ENCODE measurements at places on chromosomes 12 and 14. TPM values are rescaled to one million over a fixed set of nuclear protein-coding genes. Genes with fewer than 3 reads are reported as not detected.
A peak's percentile ranks its signal among the peaks of the same experiment; 100 is the strongest.

DNA sequence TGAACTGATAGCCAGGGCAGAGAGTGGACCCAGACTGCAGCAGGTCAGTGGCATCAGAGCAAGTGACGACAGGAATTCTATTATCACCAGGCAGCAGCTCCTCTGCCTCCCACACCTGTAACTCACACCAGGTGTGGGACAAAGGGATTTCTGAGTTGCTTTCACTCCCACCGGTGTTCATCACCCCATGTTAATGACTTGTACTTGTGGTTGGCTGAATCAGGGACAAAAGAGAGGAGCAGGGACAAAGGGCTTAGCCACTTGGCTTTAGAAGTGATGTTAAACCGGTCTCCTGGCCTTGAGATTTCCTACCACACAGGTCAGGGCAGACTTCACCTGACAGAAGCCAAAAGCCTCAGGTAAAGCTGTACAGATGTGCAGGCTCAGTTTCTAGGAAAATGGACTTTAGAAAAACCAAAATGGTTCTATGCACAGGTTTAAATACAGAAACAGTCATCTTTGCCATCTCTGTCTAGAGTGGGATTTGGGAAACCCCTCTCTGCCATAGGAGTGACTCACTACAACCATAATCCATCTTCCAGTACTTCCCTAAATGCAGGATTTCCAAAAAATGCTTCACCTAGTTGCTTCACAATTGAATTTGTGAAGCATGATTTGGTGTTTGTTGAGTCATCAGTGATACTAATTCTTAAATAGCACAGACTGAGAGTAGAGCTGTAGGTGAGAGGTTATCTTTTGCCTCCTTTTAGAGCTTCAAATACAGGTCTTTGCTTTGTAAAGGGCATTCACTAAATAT is 158.5 kb downstream of the PRKCH start:
- DNase-seq, result no peak

Gene TAS2R8
- not detected for total RNA-seq

- peak; percentile 60 for DNase-seq
These were observed 23.0 kb upstream of the SERPINA4 start for GRCh38 chr14:94538070-94538740.

DNA sequence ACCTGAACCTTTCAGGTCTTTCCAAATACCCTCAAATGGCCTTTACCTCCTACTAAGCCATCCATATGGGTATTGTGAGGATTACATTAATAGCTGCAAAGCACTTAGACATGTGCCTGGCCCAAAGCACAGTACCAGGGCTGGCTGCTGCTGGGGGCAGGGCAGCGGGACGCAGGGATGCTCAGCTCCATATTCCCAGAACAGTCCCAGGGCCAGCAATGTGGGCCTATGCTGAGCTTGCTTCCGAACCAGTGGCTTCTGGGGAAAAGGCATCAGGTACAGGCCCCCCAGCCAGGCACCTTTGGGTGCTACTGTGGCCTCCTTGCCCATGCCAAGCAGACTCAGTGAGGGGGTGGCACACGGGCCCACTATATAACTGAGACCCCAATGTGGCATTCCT is 10.4 kb downstream of the ACTN1 start:
- no peak for DNase-seq

Gene CLEC4D
- total RNA-seq, result 0.43 TPM

DNA sequence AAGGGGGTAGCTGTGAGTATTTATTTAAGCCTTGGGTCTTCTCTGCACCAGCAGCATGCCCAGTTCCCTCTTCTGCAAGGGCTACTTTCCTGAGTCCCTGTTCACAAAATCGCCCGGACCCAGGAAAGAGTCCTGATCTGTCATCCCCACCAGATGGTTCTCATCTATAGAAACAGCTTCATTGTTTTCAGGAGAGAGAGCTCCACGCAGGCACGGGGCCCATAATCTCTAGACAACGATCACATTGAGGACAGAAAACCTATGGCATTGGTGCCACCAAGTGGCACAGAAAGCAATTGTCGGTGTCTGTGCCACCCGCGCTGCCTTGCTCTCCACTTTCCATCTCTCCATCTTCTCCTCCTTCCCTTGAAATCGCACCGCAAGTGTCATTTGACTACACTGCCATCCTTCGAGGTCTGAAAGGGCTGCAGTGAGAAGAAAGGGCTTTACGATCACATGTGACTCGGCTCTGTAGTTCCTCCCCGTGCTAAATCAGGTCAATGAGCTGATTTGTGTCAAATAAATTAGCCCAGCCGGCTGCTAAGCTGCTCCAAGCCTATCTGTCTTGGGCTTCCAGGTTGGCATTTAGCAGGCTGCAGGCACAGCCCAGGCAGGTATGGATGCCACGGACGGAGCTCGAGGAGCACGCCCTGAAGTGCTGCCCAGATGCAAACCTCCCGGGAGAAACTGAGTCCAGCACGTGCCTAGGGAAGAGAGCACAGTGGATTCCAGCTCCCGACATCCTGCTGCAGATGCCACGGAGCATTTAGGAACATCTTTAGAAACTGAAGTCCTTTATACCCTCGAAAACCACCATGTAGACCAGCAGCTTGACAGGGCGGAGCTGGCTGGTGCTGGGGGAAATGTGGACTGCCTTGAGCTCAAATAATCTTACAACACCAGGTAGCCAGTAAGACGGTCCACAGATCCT is 28.8 kb downstream of the SPRING1 start:
- no peak for DNase-seq

- no peak for DNase-seq
These were observed 202.2 kb downstream of the AEBP2 start for GRCh38 chr12:19641235-19642080.

Gene INSM2
- not detected for total RNA-seq

GRCh38 chr12:73452672-73453469 is 1084.8 kb upstream of the ATXN7L3B start:
- no peak for DNase-seq

- no peak for DNase-seq
These were observed 62.5 kb upstream of the HIF1A start for GRCh38 chr14:61632807-61633206.

All from cardiac septum (tissue), 1 donor.